ENCODE measurements at places on chromosomes 7 and 10.

GRCh38 chr7:14137676-14138075, 148.2 kb upstream of the ETV1 start:
- no peak for DNase-seq

DNA sequence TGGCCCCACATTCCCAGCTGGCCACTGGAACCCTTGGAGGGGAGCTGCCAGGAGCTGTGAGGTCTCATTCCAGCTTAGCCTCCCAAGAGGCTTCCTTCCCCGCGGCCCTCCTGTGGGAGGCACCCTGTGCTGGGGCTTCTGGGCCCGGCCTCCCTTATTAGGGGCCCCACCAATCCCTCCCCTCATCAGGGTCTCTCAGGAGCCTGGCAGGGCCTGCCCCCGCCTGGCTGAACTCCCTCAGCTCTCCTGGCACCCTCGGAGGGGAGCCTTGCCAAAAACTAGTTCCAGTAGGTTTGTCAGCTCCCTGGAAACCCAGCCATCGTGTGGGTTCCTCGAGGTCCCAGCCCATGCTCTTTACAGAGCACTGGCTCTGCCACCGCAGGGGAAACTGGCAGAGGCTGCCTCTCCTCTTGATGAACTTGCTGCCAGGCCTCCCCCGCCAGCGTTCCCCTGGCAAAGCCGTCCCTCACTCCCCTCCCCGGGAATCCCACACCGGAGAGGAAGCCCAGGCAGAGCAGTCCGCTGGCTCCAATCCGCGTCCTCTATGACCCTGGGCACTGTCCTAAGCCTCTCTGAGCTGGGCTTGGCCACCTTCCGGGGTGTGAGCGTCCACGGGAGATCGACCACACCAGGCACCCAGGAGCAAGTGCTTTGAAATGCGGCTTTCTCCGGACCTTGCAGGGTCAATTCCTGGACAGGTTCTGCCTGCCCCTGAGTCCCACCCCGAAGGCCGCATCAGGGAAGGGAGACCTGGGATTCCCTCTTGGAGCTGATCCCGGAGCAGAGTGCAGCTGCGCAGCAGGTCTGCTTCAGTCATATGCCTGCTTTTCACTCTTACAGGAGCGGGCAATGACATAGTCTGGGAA, 139.8 kb downstream of the ARHGAP22 start:
- DNase-seq: no peak

DNA sequence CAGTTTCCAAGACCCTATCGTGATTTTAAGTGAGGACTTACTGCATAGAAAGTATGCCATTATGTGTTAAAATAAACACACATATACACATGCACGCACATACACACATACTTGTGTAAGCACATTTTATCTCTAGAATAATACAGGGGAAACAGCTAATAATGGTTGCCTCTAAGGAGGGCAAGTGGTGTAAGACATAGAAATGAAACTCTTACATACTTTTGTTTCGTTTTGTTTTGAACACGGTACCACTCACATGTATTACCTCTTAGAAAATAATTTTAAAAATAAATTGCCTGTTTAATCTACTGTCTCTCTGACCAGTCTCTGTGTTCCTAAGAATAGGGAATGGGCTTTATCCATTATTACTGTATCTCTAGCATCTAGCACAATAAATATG, 49.2 kb downstream of the HERPUD2 start:
- no peak for DNase-seq

- DNase-seq: no peak
Measured at GRCh38 chr7:74012842-74013249, 15.1 kb upstream of the ELN start.

DNA sequence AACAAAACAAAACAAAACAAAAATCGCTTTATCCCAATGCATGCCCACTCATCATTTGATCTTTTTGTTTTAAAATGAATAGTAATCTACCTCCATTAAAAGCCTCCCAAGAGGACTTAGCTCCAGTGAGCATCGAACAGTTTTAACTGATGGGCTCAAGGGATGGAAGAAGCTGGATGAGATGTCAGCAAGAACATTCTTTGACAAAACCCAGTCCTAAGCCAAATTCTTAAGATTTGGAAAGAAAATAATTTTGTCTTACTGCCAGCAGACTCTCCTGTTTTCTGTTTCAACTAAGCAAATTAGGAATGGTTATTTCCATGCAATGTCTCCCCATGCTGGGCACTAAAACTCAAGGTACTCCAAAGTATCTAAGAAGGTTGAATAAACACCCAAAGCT, 127.3 kb downstream of the RNLS start:
- no peak for DNase-seq

DNA sequence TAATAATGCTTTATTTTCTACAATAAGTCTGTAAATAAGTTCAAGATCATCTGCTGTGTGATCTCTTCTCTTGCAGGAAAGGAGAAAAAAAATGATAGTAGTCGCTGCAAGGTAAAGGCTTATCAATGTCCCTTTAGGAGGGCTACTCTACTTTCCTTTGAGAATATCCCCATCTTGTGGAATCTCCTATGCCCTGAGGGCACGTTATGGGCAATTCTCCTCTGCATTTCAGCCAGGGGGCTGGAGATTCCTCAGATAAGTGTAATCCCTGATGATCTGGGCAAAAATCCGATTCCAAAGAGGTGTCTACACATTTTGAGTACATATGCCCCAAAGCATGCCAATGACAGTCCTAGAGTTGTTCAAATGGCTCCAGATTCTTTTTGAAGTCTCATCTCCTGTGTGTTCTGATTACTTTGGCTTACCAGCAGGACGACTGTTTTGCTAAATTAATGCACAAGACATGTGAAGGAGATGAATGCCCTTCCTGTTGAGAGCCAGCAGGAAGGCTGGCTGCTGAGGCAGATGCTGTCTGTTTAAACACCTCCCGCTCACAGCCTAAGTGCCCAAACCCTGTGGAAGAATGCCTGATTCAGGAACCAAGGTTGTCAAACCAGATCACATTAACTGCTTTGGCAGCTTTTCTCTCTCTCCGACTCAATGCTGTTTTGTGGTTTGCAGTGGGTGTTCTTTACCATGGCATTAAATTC, 171.2 kb upstream of the COL1A2 start:
- no peak for DNase-seq

DNA sequence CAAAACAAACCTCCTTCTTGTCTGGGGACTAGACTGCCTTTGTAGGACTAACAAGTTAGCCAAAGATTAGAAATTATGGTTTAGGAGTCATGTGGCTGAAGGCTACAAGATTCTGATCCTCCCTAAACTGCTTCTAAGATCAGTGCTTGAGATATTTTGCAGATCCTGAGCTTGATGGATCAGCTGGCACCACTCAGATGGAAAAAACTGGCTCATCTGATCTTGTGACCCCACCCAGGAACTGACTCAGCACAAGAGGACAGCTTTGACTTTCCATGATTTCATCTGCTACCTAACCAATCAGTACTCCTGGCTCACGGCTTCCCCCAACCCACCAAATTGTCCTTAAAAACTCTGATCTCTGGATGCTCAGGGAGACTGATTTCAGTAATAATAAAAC, 271.5 kb upstream of the TAC1 start:
- DNase-seq: no peak

GRCh38 chr7:147912946-147913638, 677.5 kb upstream of the C7orf33 start:
- no peak for DNase-seq

GRCh38 chr10:87552248-87552929, 47.7 kb downstream of the MINPP1 start:
- DNase-seq: no peak

DNA sequence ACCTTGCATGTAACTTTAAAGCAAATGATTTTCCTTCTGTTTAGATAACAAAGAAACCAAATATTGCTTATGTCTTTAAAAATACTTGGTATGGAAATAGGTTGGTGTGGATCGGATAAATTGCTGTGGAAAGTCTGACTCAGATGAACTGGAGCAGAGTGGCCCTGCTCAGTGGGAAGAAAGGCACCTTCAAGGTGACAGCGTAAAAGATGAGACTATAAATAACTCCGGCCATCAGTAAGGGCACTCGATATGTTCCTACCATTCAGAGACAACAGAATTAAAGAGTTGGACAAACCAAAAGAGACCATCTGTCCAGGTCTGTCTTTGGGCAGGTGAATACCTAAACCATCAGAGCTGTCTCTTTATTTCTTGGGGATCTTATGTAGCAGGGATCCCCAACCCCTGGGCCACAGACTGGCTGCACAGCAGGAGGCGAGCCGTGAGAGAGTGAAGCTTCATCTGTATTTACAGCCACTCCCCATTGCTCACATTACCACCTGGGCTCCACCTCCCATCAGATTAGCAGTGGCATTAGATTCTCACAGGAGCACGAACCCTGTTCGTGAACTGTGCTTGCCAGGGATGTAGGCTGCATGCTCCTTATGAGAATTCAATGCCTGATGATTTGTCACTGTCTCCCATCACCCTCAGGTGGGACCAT, 357.1 kb downstream of the PRPF18 start:
- no peak for DNase-seq

GRCh38 chr7:20474249-20474648, 141.2 kb upstream of the ABCB5 start:
- no peak for DNase-seq

DNA sequence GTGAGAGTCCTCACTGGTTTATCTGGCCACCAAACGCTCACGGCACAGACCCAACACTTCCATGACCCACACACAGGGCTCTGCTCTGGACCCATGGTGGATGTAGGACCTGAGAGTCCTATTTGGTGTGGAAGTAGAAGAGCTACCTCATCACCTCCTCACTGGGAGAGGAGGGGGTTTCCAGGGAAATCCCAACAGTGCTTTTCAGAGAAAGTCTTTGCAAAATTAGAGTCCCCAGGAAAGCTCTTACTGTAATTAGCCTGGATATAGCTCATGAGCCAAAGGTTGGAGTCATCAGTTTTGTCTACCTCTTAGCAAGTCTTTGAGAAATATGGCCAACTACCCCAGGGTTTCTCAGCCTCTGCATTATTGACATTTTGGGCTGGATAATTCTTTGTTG, 34.7 kb upstream of the TARP start:
- no peak for DNase-seq

DNA sequence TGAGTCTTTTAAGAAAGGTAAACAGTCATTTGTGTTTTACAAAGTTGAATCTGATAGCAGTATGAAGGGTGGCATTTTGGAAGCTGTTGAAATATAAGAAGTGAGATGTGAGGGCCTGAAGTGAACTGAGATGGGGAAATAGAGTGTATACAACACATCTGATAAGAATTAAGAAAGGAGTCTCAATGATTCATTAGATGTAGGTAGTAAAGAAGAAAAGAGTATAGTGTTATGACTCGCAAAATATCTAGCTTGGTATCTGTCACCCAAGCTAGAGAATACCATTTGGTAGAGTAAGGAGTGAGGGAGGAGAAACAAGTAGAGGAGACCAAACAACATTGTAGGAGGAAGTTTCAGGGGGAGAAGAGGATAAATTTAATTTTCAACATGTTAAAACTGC, 5.3 kb downstream of the PTPN12 start:
- no peak for DNase-seq

- DNase-seq: no peak
Measured at GRCh38 chr7:131031099-131031868, 296.4 kb upstream of the MKLN1 start.

- no peak for DNase-seq
Measured at GRCh38 chr7:127996253-127997071, 34.8 kb downstream of the LRRC4 start.

- no peak for DNase-seq
Measured at GRCh38 chr7:89771003-89771636, 383.1 kb upstream of the STEAP1 start.

- DNase-seq: peak; percentile 75
Measured at GRCh38 chr10:104353325-104354048, at the start of gene CFAP58. TSS of gene CFAP58 (plus strand) at chr10:104353833. CDS start at chr10:104353898, 65 bp downstream.

GRCh38 chr10:105586451-105587098, 945.5 kb downstream of the SORCS3 start:
- no peak for DNase-seq

GRCh38 chr10:43305876-43306275, 39.0 kb upstream of the RASGEF1A start:
- DNase-seq: no peak

DNA sequence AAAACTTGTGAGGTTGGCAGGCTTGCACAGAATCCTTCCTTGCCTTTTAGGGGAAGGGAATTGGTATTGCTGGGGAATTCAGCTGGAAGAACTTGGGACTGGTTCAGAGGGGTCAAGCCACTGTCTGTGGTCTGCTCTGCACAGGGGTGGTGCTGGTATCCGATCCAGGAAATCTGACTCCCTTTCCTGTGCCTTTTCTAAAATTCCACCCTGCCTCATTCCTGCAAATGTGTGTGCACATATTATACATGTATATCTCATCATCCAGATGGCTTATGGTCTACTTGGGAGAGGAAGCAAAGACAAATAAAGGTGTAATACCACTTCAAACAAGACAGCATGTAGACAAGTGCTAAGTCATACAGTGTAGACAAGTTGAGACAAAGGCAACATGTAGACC, 14.3 kb downstream of the UBTD1 start:
- no peak for DNase-seq

DNA sequence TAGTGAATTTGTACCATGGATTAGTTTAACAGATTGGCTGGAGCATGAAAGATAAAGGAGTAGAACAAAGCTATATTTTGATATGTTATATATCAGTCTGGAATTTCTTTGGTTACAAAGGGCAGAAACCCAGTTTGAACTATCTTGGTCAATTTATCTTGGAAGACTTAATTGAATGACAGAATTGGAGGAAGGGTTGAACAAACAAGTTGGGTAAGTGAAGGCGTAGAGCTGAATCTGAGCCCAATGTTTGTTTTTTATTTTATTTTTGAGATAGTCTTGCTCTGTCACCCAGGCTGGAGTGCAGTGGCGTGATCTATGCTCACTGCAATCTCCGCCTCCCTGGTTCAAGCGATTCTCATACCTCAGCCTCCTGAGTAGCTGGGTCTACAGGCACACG, 21.8 kb upstream of the JCAD start:
- DNase-seq: no peak

DNA sequence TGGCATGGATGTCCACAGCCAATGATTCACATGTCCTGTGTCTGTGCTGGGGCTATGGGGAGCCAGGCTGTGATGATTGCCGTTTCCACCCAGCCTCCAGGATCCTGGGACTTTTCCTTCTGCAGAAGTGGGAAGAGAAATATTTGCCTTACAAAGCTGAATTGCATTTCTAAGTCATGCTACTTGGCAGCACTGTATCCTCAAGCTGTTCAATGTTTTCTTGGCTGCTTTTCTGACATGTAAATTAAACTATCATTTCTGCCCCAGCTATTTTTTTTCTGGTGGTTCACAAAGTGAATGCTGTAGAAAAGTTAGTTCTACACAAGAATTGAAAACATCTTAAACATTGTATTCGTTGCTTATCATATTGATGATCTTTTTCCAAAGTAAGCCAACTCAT, 51.9 kb upstream of the TCERG1L start:
- no peak for DNase-seq

- no peak for DNase-seq
Measured at GRCh38 chr10:126380352-126381076, 7.8 kb downstream of the ADAM12 start.

All from activated CD4-positive, CD25-positive, alpha-beta regulatory T cell (primary cell).